ENCODE measurements at places on chromosomes 3 and 15. TPM values are rescaled to one million over a fixed set of nuclear protein-coding genes. Genes with fewer than 3 reads are reported as not detected.

DNA sequence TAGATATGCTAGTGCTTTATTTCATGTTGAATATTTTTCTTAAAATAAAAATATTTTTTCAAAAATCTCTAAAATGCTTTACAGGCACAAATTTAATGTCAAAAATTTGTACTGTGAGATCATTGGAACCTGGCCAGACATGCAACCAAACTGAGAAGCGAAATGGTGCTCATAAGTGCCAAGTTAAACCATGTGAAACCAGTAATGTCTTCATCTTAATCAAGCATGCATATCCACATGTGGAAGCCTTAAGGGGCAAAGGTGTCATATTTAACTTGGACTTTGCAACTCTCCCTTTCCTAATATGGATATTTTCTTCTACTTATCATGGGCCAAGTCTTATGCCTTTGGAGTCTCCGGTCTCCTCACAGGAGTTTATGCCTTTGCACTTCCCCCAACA, 208.9 kb upstream of the COL8A1 start:
- no peak for DNase-seq

MAP6D1 gene
- 0.62 TPM for total RNA-seq

DNA sequence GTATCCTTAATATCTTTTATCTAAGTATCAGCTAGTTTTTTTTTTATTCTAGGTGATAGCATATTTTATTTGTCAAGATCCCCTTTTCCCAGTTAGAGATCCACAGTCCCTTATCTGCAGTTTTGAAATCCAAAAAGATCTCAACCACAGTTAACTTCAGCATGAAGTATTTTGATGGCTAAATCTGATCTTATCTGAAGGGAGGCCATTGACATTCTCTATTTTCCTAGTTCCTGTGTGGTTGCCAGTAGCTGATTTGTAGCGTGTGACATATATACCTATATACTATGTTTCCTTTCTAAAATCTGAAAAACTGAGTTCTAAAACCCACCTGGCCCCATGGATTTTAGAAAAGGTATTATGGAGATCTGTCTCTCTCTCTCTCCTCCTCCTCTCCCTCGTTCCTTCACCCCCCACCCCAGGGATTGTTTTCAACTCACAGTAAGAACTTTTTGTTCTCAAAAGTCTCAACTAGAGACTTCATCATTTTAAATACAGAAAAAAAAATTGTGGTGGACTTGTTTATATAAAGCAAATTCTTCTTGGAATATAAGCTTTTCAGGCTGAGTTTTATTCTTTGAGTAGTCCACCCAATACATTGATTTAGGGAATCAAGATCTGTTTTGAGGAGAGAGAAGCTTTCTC, 12.3 kb downstream of the TCF12 start:
- no peak for DNase-seq

DNA sequence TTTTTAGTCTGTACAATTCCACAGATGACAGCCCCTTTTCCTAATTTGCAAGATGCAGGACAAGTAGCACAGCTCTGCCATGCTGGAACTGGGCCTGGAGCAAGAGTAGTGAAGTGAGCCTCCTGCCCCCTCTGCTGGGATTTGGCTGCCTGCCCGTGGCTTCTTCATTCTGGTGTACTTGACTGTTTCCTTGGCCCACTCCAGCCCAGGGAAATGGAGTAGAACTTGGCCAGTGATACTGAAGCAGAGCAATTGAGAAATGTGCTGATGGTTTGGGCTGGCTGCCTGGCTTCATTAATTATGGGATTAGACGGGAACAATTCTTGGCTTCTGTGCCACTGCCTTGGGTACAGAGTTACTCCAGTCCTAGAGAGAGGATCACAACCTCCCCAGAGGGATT, 2.8 kb downstream of the GPD1L start:
- no peak for DNase-seq

- DNase-seq: no peak
These were observed 14.0 kb upstream of the PLA2G4E start for GRCh38 chr15:42034628-42035434.

GRCh38 chr15:58378241-58379085, 53.3 kb upstream of the LIPC start:
- DNase-seq: no peak

GRCh38 chr3:99966662-99967416, 147.5 kb downstream of the FILIP1L start:
- no peak for DNase-seq

DNA sequence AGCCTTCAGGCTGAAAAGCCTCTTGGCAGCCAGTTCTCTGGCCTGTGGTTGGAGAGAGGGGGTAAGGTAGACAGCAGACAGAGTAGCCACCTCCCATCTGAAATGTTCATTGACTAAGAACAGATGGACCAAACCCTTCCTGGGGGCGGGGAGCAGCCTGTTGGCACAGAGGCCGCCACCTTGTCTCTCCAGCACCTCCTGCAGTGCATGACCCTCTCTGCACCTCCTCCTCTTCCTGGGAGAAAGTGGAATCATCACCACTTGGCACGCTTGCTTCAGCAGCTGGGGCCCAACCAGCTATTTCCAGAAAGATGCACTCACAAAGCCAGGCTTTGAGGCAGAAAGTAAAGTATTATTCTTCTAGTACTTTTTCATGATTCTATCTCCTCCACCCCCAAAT, 313.4 kb upstream of the CHRM5 start:
- DNase-seq: no peak

RPP25 gene
- 0.11 TPM for total RNA-seq

- DNase-seq: no peak
These were observed 32.6 kb upstream of the SHC4 start for GRCh38 chr15:48996276-48996675.

SIAH2 gene
- 79.5 TPM for total RNA-seq

PIF1 gene
- total RNA-seq: 8.3 TPM

RCN2 gene
- 62.3 TPM for total RNA-seq

FBXL22 gene
- total RNA-seq: 0.20 TPM

GRCh38 chr3:87198774-87199173, 28.3 kb upstream of the CHMP2B start:
- no peak for DNase-seq

GRCh38 chr3:85586018-85586417, 627.2 kb downstream of the CADM2 start:
- DNase-seq: no peak

GRCh38 chr15:64951777-64952418, 37.8 kb downstream of the SPG21 start:
- no peak for DNase-seq

- no peak for DNase-seq
These were observed 41.5 kb downstream of the IDH2 start for GRCh38 chr15:90060797-90061196.

SPTBN5 gene
- total RNA-seq: 0.07 TPM

ERICH6 gene
- not detected for total RNA-seq

CYP1A1 gene
- 7.9 TPM for total RNA-seq

DNA sequence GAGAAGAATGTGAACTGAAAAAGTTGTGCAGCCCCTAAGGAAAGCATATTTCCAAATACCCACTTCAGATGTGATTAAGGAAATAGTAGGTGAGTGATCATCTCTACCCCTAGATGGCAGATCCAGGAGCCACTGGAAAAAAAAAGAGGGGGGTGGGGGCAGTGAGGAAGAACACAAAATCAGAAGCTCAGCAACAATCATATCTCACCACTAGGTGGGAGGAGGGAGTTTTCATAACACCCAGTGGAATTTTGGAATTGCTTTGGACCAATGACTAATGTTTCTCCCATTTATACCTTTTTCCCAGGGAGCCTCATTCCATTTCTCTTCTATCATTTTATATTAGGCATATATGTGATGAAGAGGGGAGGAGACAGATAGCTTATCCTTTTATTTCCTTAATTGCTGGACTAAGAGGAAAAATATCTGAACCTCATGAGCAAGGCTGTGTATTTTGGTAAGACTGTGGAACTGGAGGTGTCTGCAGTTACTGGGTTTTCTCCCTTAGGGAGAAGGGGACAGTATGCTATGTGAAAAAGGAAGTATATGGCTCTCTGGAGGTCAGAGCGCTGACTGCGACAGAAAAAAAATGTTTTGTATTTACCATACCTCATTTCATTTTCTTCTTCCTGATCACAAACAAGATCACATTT, 363.4 kb downstream of the GAP43 start:
- peak; percentile 46 for DNase-seq

QRICH1 gene
- 52.6 TPM for total RNA-seq

GRCh38 chr3:124383051-124383450, 347.2 kb upstream of the UMPS start:
- no peak for DNase-seq

GRCh38 chr15:93348711-93349545, 259.9 kb upstream of the RGMA start:
- no peak for DNase-seq

FHIT gene
- total RNA-seq: 4.1 TPM

DNA sequence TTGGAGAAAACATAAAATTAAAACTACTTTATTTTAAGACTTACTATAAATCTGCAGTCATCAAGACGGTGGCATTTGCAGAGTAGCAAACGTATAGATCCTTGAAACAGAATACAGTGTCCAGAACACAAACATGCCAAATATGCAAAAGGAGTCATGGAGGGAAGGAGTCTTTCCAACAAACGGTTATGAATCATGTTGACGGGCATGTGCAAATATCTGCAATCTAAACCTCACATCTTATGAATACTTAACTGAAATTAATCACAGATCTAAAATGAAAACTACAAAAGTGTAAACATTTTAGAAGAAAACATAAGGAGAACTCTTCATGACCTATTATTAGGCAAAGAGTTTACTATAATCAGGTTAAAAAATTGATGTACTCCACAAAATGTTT, 69.4 kb downstream of the TFRC start:
- no peak for DNase-seq

GRCh38 chr3:46135475-46135874, 72.6 kb downstream of the CCR1 start:
- DNase-seq: no peak

LRRC34 gene
- not detected for total RNA-seq

DNA sequence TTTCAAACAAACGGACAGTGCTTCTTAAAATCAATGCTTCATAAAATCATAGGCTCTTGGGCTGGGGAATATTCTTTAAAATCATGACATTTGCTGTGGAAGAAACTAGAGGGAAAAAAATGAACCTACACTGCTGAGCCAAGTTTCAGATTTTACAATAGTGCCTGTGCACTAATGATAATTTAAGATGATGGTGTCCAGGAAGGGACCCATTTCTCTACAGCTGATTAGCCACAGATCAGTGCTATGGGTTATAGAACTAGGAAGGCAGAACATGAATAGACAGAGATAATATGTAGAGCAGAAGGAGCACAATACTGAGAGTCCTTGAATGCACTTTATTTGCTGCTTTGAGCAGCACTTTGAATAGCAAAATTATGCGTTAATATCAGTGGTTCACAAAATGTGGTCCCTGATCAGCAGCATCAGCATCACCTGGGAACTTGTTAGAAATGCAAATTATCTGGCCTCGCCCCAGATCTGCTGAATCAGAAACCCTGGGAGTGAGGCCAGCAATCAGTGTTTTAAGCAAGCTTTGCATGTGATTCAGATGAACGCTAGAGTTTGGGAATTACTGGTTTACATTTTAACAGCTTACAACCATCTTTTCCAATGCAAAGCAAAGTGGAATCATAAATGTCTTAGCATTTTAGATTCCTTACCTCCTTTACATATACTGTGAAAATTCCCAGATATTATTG, 135.8 kb upstream of the ANKRD28 start:
- no peak for DNase-seq

DNA sequence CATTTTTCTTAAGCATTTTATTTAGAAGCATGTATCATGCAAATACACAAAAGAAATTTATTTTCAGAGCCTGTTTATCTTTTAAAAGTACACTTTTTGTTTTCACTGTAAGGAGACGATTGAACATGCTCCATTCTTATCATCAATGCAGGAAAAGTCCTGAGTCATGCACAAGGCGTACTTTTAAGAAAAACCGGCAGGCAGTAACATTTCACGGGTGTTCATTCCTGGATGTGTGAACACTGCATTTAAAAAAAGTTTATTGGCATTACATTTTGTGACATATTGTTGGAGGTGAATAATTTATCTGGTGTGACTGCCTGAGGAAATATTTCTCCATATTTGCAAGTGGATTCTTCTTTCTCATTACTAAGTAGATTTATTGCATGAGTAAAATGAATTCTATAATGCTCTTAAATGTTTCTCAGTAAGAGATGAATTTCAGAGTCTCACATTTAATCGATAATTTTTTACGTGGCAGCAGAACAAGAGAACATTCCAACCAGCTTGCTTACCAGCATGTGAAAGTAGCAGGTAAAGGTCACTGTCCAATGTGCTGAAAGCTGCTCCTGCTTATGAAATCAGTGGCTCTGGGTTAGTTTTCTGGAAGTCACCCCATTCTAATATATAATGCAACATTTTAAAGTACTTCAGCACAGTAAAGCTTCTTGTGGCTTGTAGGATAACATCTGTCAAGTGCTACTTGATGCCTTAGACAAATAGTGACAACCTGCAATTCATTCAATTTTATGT, 87.0 kb downstream of the SV2B start:
- peak; percentile 13 for DNase-seq

- DNase-seq: no peak
These were observed 52.7 kb downstream of the MB21D2 start for GRCh38 chr3:192864941-192865340.

DNA sequence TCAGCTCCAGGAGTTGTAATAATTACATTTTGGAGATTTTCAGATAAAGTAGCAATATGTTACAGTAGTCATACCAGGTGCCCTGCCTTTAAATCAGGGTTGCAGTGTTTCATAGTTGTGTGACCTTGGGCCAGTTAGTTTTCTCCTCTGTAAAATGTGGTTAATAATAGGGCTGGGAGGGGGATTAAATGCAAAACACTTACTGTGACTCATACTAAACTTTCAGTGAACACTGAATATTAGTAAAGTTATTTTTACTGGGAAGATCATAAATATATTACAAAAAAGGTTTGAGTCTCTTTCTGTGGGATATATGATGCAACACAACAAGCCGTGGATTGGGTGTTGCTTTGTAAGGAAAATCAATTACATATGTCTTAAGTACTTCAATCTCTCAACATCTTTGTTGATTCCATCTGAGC, 1.1 kb upstream of the EBLN2 start:
- no peak for DNase-seq

PARP14 gene
- total RNA-seq: 19.1 TPM

GRCh38 chr15:86653344-86654197, 573.9 kb downstream of the AGBL1 start:
- no peak for DNase-seq

GRCh38 chr3:52403955-52404354, 40.9 kb downstream of the SEMA3G start:
- no peak for DNase-seq

DNA sequence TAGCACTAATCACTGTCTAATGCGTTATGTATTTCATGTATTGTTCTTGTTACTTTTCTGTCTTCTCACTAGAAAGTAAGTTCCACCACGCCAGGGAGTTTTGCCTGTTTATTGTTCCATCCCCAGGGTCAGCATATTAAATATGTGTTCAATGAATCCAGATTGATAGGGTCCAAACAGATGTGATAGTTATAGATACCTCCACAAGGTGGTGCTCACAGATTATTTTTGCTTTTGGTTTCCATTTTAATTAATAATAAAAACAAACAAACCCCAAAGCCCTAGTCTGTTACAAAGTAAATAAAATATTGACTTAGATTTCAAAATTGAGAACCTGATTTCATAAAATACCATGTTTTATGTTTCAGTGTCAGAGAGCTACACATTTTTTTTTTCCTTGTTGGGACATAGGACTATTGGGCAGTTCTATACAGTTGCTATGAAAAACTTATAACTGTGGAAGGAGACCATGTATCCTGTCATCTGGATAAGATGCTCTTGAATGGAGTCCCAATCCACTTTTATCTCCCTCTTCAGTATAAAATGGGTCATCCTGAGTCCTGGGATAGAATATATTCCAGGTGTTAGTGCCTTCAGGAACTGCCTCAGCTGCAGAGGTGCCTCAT, 12.4 kb downstream of the OTOL1 start:
- no peak for DNase-seq
